ENCODE measurements at places on chromosomes 5 and 9.

GRCh38 chr9:85716031-85716877, 25.5 kb downstream of the AGTPBP1 start:
- DNase-seq: no peak

DNA sequence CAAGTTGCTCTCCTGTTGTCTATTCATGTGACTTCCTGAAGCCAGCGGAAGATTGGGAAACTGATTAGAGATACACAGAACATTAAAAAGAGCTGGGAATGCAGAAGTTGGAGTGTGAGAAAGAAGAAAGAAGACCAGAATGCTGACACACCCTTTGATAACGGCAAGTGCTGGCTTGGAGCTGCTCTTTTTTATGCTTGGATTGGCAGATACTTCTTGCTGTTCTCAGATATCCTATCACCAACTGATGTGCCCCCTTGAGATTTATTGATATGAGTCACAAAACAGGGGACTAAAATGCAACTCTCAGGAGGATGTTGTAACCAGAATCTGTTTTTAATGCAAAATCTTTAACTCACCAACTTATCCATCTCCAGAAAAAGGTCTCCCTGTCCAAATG, 56.0 kb upstream of the ASTN2 start:
- DNase-seq: no peak

GRCh38 chr9:92463984-92464383, 18.3 kb downstream of the ASPN start:
- no peak for DNase-seq

- no peak for DNase-seq
Observed at GRCh38 chr9:115058175-115058574, 59.8 kb downstream of the TNC start.

DNA sequence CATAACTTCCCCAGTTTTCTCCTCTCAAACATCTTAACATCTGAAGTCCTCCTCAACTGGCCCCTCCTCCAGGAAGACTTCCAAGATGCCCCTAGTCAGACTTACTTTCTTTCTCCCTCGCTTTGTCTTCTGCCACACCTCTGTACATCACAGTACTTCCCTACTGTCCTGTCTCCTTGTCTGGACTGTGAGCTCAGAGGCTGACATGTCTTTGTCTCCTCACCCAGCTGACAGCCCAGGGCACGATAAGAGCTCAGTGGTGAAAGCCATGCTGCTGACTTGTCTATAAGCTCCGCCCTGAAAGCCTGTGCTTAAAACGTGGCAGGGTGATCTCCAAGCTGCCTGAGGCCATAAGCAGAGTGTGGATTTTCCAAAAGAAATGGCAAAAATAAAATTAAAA, 33.0 kb upstream of the SLC25A51 start:
- no peak for DNase-seq

DNA sequence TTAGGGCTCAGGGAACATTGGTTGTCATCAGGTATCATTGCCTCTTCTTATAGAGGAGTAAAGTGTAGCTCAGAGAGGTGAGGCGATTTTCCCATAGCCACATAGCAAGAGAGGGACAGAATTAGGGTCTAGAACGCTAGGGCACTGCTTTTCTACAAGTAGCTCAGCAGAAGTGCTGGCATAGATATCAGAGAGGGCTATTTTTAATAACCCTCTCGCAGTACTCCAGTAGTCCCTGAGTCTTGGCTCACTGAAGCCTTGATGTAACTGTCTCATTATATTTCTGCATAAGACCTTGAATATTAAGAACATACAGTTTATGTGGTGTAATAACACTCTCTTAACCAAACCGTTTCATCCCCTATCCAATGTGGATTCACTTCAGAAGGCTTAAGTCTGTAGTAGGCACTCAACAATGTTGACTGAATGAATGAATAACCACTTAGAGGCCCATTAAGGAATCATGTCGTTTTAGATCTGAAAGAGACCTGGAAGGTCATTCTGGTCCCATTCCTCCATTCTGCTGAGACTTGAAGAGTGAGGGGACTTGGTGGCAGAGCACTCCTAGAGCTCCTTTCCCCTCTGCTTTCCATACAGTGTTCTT, 4.7 kb upstream of the FRMPD1 start:
- DNase-seq: no peak

- DNase-seq: no peak
Observed at GRCh38 chr9:135551031-135551430, 5.1 kb downstream of the OBP2A start.

- no peak for DNase-seq
Observed at GRCh38 chr5:9928326-9928725, 298.2 kb upstream of the TAS2R1 start.

GRCh38 chr5:35488791-35489190, 128.9 kb upstream of the SPEF2 start:
- no peak for DNase-seq

- no peak for DNase-seq
Observed at GRCh38 chr5:101687349-101687985, 608.6 kb downstream of the SLCO4C1 start.

- no peak for DNase-seq
Observed at GRCh38 chr9:86975606-86976005, 28.3 kb upstream of the GAS1 start.

- no peak for DNase-seq
Observed at GRCh38 chr5:61969755-61970154, 336.3 kb upstream of the KIF2A start.

DNA sequence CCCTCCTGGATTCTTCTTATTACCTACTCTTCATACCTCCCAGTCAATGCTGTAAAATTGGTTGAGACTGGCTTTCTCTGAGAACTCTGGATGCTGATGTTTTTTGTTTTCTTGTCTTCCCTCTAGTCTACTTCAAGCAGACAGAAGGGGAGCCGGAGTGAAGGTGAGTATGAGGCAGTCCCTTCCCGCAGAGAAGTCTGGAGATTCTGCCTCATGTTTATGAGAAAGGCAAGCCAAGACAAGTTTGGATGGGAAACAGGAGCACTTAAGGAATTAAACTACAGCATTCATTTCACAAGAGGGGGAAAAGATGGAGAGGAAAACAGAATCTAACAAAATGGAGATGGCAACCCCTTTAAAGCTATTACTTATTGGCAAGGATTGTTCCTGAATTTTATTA, 246.1 kb downstream of the TRIM32 start:
- no peak for DNase-seq

DNA sequence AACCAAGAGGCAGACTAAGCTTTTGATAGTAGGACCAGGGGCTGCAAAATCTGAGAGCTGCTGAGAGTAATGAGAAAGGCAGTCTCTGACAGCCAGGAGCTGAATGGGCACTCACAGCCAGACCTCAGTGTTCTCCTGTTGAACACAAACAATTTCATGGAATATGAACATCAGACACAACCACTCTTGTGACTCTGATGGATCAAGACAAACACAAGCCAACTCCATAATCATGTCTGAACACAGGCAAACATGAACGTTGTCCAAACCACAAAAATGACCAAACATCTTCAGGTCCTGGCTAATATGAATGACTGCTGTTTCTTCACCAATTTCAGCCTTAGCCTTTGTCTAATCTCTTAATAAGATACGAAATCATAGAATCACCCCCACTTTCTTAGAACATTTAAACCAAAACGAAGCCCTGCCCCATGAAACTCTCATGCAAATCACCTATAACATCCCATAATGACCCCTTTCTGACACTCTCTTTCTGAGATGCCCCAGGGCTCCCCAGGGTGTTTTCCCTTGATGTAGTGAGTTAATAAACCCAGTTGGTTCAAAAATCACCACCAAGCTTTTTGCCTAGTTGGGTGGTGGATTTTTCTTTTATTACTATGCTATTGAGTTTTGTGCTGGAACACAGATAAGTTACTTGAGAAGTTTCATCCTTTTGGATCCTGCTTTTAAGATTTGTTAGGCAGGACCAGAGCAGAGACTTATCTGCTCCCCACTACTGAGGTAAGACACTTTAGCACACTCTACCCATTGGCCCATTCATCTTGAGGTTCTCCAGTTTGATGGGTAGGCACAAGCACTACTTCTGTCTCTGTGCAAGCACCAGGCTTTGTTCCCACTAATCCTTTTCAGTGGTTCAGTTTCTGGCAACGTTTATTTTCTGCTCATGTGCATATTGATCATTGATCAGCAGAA, 5.9 kb upstream of the ERAP2 start:
- DNase-seq: no peak

- DNase-seq: no peak
Observed at GRCh38 chr5:35473589-35473988, 144.1 kb upstream of the SPEF2 start.

GRCh38 chr9:88477300-88477751, 57.7 kb upstream of the NXNL2 start:
- DNase-seq: no peak

GRCh38 chr9:114822708-114823107, 16.9 kb upstream of the TNFSF15 start:
- DNase-seq: no peak

DNA sequence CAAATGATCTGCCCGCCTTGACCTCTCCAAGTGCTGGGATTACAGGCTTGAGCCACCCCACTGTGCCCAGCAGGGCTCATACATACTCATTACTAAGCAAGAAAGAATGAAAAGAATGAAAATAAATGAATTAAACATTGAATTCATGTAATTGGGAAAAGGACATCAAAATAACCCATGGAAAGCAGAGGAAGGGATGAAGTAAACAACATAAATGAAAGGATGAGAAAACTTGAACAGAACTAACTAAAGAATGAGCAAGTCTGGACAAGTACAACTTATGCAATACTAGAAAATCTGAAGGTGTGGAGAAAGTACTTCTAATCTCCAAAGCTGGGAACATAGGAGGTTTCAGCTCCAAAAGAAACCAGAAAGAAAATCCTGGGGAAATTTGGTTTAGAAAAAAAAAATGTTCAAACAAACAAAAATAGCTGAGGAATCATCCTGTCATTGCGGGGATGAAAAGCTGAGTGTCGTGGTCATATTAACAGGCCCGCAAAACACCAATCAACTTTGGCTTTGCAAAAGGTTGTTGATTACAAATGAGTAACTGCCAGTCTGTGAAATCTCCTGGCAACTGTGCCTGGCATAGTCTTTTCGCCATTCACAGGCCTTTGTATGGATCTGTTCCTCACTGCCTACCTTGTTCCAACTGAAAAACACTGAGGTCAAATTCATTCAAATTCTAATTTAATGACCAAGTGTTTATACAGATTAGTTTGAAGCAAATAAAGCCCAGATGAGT, 2.3 kb upstream of the AK3 start:
- DNase-seq: no peak

GRCh38 chr9:111810908-111811307, 16.2 kb upstream of the SHOC1 start:
- no peak for DNase-seq

DNA sequence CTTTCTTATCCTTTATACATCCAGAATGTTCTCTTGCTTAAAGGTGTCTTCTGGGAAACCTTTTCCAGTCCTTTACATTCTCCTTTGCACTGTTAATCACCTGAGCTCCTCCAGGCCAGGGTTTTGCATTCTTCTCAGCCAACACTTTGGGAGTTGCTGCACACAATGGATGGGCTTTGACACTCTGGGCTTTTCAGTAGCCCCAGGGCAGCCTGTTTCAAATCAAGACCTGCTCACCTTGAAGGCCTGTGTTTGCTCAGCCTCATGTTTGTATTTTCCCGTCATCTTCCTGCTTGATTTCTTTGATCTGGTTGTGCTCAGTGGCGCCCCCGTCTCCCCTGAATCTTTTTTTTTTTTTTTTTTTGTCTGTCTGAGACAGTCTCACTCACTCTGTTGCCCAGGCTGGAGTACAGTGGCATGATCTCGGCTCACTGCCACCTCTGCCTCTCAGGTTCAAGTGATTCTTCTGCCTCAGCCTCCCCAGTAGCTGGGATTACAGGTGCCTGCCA, 41.0 kb downstream of the DMRT1 start:
- DNase-seq: no peak

- DNase-seq: no peak
Observed at GRCh38 chr9:19145881-19146280, 18.6 kb upstream of the PLIN2 start.

DNA sequence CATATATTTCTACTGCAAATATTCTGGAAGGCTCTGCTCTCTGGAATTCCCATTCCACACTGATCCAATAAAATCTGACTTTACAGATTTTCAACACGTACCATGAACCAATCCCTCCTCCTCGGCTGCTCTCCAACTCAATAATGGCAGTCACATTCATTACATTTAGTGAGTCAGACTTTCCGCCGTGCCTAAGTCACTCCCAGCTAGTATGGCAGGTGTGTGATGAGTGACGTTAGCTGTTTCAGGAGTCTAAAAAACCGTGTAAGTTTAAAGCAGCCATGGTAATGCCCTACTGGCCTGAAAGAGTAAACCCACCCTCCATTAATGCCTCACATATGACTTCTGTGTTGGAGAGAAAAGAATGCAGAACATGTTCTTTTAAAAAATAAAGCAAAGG, 3.3 kb downstream of the FBN2 start:
- no peak for DNase-seq

DNA sequence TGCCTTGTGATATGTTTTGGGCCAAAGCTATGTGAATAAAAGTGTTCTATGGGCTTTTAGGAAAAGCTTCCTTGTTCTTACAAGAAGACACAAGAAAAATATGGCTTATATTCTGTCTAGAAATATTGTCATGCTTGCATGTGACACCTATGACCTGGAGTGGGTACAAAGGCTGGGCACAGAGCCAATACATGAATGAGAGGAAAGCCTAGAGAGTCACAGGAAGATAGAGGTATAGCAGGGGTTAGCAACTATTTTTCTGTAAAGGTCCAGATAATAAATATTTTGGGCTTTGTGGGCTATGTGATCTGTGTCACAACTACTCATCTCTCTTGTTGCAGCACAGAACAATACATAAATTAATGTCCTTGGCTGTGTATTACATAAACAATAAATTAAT, 196.6 kb upstream of the CD180 start:
- DNase-seq: no peak

DNA sequence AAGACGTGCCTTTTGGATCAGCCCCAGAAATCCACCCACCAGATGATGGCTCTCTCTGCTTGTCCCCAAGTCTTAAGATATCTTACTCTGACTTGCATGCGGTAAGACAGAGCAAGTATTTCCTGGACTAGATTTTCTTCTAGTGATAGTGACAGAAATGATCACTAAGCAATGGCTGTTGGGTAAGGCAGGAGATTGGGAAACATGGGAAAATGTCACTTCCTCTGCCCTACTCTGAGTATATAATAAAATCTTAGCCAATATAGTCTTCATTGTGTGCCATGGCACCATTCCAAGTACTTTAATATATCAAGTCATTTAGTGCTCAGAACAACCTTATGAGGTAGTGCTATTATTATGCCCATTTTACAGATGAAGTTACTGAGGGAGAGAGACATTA, 31.0 kb upstream of the GNA14 start:
- DNase-seq: no peak

DNA sequence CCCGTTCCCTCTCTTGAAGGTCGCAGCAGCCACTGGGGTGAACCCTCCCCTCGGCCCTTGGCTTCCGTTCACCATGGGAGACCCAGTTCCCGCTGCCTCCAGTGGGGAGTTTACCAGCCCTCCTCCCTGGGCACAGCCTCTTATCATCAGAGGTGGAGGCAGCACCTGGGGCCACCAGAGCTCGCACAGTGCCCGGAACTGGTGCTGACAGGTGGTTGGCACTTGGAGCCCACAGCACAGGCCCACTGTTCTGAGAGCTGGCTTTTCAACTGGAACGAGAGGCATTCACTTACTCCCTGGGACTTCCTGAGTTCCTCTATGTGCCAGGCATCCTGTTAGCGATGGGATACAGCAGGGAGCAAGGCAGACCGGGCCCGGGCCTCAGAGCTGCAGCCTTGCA, 106.8 kb upstream of the FCN2 start:
- no peak for DNase-seq

Data from activated gamma-delta T cell treated with anti-CD3 and anti-CD28 coated beads, Interleukin-2, amount 50 U/mL, for 16 hours (primary cell).